Tongue (tissue), 3 donors: ENCODE measurements at places on chromosomes 6 and 20. TPM values are rescaled to one million over a fixed set of nuclear protein-coding genes. Genes with fewer than 3 reads are reported as not detected.

The PI16 gene
- 25.3 TPM for total RNA-seq

DNA sequence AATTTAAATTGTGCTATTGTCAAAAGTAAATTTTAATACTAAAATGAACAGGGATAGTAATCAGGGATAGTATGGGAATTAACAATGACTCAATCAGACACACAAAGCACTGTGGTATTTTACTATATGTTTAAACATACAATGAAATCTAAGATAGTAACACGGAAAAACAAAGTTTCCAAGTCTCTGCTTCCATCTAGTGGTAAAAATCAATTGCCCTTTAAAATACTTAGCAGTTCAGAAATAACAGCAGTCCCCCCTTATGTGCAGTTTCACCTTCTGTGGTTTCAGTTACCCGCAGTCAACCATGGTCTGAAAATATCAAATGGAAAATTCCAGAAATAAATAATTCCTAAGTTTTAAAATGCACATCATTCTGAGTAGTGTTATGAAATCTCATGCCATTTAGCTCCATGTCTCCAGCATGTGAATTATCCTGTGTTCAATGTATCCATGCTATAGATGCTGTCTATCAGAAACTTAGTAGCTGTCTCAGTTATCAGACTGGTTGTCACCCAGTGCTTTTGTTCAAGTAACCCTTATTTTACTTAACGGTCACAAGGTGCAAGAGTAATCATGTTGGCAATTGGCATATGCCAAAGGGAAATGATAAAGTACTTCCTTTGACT, 58.5 kb downstream of the AHI1 start:
- peak; percentile 8 for DNase-seq

GRCh38 chr20:50012282-50013263, 29.8 kb downstream of the SNAI1 start:
- peak; percentile 56 for DNase-seq

The CRYBG1 gene
- 18.7 TPM for total RNA-seq

DNA sequence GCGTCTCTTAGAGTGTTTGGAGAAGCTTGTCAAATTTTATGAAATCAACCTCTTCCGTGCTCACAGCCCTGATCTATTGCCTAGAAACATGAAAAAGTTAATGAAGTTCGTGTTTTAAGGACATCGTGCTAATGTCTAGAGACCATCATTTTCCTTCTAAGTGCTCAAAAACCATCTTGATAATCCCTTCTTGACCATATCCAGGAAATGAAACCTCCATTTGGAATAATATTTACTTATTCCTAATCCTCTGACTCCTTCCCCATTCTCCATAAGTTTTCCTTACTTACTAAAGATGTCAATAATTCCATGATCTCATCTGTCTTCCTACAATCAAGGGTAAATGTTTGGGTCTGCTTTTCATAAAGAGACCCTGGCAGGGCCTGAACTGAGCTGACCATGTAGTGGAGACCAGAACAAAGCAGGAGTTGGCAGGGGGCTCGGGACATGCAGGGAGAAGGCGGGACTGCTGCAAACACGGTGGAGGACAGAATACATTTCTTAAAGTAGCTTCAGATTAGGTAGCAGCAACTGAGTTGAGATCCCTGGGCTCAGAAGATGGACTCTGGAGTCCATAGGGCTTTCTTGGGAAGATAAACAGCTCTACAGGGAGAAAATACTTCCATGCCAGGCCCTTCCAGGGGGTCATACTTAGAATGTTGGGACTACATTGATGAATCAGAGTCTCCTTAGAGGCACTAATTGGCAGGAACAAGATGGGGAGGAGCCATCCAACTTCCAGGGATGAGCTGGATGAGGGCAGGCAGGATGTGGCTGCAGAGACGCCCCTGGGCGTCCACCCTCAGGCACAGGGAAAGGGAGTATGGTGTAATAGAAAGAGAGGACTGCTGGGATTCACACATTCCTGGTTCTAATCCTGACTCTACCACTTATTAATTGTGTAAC, 100.7 kb downstream of the RIN2 start:
- DNase-seq = peak; percentile 40

DNA sequence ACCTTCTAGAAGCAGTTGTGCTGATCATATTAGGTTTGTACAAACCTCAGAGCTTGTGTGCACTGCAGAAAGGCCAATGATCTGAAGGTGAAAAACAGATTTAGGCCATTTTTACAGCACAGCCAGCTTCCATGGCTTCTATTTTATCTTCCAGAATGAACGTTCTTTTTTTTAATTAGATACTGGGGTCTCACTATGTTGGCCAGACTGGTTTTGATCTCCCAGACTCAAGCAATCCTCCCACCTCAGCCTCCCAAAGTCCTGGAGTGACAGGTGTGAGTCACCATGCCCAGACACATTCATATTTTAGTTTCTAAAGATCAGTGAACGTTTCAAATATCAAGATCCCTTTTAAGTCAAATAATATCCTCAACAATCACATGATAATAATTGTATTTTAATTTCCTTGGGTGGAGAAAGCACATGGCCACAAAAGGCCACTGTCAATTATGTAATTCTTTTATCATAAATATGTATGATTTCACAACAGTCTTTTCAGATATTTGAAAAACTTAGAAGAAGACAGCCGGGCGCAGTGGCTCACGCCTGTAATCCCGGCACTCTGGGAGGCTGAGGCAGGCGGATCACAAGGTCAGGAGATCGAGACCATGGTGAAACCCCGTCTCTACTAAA, 326.7 kb upstream of the JARID2 start:
- DNase-seq = no peak

DNA sequence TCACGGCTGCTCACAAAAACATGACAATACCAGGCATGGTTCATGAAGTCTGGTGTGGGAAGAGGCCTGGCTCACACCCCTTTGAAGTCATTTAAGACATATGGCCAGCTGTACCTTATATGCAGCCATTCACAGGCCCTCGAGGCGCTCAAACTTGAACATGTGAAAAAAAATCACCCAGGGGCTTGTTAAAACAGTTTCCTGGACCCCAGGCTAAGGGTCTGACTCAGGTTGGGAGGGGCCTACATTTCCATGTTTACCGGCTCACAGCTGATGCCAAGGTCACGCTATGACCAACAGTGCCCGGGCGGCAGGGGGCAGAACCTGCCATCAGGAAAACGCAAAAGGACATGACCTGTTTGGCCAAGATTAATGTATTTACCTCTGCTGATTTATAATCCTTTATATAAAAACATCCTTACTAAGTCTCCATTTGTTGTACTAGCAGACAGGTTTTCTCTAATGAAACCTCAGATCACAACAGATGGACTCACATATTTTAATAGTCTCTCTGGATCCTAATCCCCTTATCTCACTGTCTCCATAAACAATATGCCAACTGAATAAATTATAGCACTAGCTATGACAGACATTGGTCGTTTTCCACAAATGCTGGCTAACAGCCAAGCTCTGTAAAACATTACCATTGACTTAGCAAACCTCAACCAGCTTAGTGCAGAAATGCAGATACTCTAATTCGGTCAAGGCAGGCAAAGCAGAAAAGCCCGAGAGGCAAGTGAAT, 19.9 kb downstream of the EZR start:
- DNase-seq = peak; percentile 73

- DNase-seq = no peak
Observed at GRCh38 chr20:35791821-35792220, 20.0 kb downstream of the PHF20 start.

- DNase-seq = no peak
Observed at GRCh38 chr20:58927490-58928061, 53.5 kb upstream of the NELFCD start.

- DNase-seq = no peak
Observed at GRCh38 chr6:130928158-130928912, 101.1 kb downstream of the SMLR1 start.

GRCh38 chr20:15154070-15154469, 816.7 kb upstream of the FLRT3 start:
- no peak for DNase-seq

The HCRTR2 gene
- total RNA-seq = not detected

DNA sequence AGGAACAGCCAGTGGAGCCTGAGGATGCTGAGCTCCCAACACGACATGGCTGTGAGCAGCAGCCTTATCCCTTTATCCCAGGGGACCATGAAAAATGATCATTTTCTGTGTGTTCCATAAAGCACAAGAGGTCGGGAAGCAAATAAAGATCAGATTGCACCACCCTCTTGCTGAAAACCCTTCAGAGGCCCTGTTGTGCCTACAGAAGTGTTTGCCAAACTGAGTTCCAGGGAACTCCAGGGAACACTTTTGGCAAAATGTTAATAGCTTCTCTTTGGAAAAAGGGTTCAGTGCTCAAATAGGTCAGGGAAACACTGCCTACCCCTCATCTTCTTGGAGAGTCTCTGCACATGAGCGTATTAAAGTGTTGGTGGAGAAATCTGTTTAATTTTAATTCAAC, 24.4 kb downstream of the ARMC2 start:
- DNase-seq = no peak

DNA sequence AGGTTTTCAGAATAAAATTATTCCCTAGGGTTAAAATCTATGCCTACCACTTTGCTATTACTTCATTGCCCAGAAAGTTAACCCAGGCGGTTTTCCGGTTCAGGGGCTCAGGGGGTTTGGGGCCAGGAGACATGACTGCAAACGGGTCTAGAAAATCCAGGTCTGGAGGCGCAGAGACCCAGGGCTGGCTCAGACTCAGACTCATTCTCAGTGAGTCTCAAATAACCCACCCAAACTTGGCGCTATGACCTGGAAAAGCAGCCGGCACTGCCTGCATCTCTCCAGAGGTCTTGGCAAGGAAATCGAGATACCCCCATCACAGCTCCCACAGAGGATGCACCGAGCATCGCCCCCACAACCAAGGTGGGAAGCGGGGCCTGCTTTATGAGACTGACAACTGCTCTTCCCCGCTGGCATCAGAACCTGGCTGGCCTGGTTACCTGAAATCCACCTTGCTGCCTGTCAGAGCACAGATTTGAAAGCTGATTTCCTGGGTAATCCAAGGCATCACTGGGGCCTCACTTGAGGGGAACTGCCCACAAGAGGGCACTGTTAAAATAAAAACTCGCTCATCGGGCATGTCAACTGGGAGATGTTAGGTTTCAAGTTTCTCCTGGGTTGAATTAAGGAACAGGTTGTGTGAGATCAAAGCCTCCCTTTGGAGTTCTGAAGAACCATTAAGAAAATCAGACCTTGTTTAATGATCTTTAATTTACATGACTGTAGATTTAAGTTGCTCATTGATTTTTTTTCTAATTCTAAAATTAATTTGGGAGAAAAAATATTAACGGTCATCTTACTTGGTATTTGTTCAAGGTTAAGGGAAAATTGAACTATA, 55.1 kb downstream of the KIF16B start:
- peak; percentile 77 for DNase-seq

The EPPIN gene
- total RNA-seq = not detected

The ECT2L gene
- 0.31 TPM for total RNA-seq

- no peak for DNase-seq
Observed at GRCh38 chr20:48615871-48616270, 211.9 kb downstream of the PREX1 start.

DNA sequence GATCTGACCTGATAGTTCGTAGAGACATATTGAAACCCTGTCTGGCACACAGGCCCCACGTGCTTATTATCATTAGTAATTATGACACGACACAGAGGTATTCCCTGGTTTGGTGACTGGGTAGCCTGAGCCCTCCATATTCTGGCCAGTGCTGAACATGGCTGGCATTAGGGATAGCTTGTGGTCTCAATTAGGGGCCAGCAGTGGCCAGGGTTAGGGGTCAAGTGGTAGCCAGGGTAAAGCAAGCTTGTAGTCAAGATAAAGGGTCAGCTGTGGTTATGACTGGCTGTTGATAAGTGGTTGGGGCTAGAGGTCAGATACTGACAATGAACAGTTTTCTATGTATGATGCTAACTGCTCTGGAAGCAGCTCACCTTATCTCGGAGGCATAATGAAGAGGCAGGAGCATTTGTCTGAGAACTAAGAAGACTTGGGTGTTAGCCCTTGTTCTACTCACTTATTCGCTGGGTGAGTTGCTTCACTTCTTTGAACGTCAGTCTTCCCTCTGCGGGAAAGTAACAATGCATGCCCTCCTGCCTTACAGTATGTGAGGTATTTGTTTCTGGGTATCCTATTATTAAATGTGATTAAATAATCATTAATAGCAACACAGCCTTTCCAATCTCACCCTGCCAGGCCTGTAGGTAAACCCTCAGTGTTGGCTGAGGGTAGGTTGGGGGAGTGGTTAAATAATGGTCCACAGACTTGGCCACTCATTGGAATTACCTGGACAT, 66.7 kb downstream of the VEGFA start:
- DNase-seq = no peak
